ENCODE measurements at places on chromosomes 2 and 18. TPM values are rescaled to one million over a fixed set of nuclear protein-coding genes. Genes with fewer than 3 reads are reported as not detected.

Gene TMEM178A
- total RNA-seq, result 28.7 TPM

Gene IKZF2
- 21.9 TPM for total RNA-seq

Gene VWA3B
- total RNA-seq, result 0.47 TPM

Gene NGEF
- total RNA-seq, result 0.71 TPM

Gene IWS1
- 60.4 TPM for total RNA-seq

Gene ZRANB3
- total RNA-seq, result 16.8 TPM

Gene FSIP2
- total RNA-seq, result 19.4 TPM

Gene SKOR2
- not detected for total RNA-seq

Gene ARHGEF33
- total RNA-seq, result 1.4 TPM

Gene LIMS2
- total RNA-seq, result 6.1 TPM

Gene CERS6
- total RNA-seq, result 32.5 TPM

Gene SERPINB11
- not detected for total RNA-seq

Gene ARHGAP15
- not detected for total RNA-seq

Gene GALNT14
- total RNA-seq, result 0.91 TPM

Gene ACMSD
- total RNA-seq, result not detected

Gene EEF1B2
- total RNA-seq, result 492 TPM

Gene ACTR1B
- 88.5 TPM for total RNA-seq

Gene ANKRD30BL
- not detected for total RNA-seq

Gene GPC1
- 88.5 TPM for total RNA-seq

Gene LDLRAD4
- total RNA-seq, result 3.4 TPM

Gene CFAP221
- total RNA-seq, result 33.0 TPM

Gene CNRIP1
- total RNA-seq, result not detected

Gene ANKRD62
- total RNA-seq, result not detected

Gene KCNIP3
- total RNA-seq, result 4.3 TPM

All from progenitor cell of endocrine pancreas (in vitro differentiated cells).